Right cardiac atrium (tissue), 5 donors: ENCODE measurements at places on chromosomes 1 and 21. TPM values are rescaled to one million over a fixed set of nuclear protein-coding genes. Genes with fewer than 3 reads are reported as not detected.

The PRAMEF2 gene
- total RNA-seq, result not detected

The CASQ2 gene
- total RNA-seq, result 706 TPM

The EXTL1 gene
- 4.3 TPM for total RNA-seq

The SLFNL1 gene
- 0.32 TPM for total RNA-seq

The BMP8A gene
- total RNA-seq, result 1.6 TPM

The KIAA0040 gene
- 36.0 TPM for total RNA-seq

The PERM1 gene
- total RNA-seq, result 44.4 TPM

The LAD1 gene
- 1.3 TPM for total RNA-seq

The OPRD1 gene
- not detected for total RNA-seq

The TESK2 gene
- total RNA-seq, result 4.7 TPM

The LCE2B gene
- total RNA-seq, result not detected

The HSD3B2 gene
- total RNA-seq, result not detected

The E2F2 gene
- not detected for total RNA-seq

The CASZ1 gene
- total RNA-seq, result 63.8 TPM

The DAB1 gene
- total RNA-seq, result 9.4 TPM

The AQP10 gene
- total RNA-seq, result 0.37 TPM

The CD53 gene
- total RNA-seq, result 11.9 TPM

The HSF2BP gene
- total RNA-seq, result 0.42 TPM

The C8B gene
- total RNA-seq, result not detected

The ANKRD34A gene
- 1.7 TPM for total RNA-seq

The PTTG1IP gene
- 195 TPM for total RNA-seq

The OR2T12 gene
- total RNA-seq, result not detected

The PKLR gene
- not detected for total RNA-seq

The F5 gene
- total RNA-seq, result 5.2 TPM

The RO60 gene
- 50.7 TPM for total RNA-seq

The GLIS1 gene
- 0.35 TPM for total RNA-seq

The EDN2 gene
- total RNA-seq, result 0.38 TPM

The HES3 gene
- not detected for total RNA-seq

The TRIM46 gene
- 0.17 TPM for total RNA-seq

The ADAM30 gene
- not detected for total RNA-seq

The OR2M3 gene
- total RNA-seq, result not detected

The LRRC39 gene
- 140 TPM for total RNA-seq

The FAM72D gene
- total RNA-seq, result 0.37 TPM

The KCNN3 gene
- 3.5 TPM for total RNA-seq

The GBP7 gene
- total RNA-seq, result not detected
